ENCODE measurements at places on chromosomes 16 and 17.

DNA sequence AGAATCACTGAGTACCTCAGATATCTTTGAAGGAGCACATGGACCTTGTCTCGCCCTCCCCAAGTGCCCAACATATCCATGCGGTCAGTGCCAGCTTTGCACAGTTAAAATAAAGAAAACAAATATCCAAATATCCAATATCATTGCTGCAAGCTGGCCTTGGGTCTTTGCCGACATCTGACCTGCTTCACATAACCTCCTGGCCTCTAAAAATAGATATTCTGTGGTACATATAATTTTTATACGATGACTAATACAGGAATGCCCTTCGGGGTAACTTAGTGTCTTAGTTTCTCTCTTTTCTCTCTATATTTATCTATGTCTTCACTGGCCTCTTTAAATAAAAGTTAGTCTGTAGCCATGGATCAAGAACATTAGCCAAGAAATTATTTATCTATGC lies 67.8 kb downstream of the MAF start:
- DNase-seq = no peak

DNA sequence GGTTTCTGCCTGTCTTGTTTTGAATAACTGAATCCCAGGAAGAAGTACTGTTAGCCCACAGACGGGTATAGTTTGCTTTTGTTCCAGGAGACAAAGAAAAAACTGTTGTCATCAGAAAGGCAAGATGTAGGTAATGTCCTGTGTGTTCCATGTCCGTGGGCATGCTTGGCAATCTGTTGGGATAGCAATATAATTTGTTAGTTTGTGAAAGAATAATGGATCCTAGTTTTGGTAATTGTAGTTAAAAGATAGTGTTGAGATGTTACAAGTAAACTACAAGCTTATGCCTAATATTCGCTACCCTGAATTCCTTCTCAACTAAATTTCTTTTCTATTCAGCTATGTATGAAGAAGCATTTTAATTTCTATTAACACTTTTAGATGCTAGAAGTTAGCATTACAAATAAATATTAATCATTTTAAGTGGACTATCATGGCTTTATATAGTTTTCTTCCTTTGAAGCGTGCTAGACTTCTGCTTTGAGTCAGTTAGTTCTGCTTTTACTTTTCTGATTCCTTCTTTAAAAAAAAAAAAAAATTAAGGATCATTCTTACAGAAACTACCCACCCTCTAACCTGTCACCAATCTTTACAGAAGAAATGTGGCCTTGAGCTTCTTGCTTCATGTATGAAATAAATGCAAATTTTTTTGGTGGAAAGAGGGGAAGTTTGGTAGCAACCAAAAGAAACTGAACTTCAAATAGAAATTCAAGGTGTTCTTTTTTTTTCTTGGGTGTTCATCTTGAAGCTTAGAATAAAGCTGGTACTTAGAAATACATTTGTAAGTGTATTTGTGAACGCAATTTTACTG lies 2.4 kb downstream of the EVI2A start:
- DNase-seq = no peak

DNA sequence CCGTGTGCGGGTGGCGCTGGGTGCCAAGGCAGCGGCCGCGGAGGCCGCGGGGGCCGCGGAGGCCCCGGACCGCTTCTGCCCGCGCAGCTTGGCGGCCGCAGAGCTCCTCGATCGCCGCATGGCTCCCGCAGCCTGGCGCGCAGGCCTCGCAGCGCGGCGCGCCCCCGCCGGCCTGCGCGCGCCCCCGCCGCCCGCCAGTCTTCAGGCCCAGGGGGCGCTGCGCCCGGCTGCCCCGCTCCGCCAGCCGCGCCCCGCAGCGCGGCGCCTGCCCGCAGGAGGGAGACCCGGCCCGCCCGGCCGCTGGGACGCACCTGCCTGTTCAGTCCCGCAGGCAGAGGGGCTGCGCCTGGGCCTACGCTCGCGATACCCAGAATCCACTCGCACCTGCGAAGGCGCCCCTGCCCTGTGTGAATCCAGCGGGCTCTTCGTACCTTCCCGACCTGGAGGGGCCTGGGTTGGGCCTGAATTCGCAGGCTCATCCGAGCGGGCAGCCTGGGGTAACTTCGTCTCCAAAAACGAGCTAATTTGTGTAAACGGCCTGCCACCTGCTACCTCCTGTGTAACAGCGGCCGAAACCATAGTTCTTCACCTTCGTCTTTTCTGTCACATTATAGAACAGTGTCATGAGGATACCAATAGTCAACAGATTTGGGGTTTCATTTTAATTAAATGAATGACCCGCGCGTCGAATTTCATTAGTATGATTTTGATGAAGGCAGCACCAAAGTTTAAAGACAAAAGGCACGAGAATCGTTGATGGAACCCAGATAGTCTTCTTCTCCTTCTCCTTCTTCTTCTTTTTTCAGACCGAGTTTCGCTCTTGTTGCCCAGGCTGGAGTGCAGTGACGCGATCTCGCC lies at the start of gene CENPV:
CENPV (minus strand) TSS at position 153 of the 858 bp plus-strand sequence; CDS start at position 120, 33 bp downstream.
- DNase-seq = peak; percentile 21

DNA sequence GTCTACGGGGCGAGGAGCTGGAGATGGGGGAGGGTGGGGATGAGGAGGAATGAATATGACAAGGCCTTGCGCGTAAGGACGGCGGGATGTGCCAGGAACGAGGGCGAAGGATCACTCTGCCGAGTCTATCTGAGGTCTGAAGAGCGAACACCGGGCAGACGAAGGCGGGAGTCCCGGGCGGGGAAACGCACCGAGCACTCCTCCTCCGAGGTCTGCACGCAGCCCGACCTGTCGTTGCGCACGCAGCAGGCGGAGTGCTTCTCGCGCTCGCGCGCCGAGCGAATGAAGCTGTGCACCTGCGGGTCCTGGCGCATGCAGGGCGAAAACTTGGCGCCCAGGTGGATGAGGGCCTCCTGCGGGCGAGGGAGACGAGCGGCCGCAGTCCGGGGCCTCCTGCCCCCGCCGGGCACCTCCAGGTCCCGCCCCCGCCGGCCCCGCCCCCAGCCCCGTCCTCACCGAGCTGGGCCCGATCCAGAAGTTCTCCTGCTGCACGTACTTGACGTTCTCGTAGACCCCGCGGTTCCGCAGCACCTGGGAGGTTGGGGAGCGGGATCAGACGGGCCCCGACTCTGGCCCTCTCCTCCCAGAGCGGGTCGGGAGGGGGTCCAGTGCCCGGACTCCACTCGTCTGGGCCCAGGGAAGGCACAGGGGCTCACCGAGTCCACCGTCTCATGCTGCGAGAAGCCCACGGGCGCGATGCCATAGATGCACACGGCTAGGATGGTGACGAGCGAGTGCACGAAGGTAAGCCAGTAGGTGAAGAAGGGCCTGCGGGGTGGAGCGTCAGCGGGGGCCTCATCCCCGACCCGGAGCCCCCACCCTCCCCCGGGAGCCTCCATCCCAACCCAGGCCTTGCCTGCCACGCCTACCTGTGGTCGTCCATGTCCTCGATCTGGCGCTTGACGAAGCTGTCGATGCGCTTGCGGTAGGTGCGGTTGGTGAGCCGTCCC lies 7.6 kb downstream of the SNRNP25 start:
- DNase-seq = no peak

DNA sequence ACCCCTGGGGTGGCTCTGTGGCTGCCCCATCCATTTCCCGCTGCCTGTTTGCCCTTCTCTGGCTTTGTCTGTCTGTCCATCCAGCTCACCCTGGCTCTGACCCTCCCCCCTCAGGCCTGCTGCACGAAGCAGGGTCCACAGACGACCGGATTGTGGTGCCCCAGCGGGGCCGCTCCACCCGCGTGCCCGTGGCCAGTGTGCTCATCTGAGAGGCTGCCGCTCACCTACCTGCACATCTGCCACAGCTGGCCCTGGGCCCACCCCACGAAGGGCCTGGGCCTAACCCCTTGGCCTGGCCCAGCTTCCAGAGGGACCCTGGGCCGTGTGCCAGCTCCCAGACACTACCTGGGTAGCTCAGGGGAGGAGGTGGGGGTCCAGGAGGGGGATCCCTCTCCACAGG lies 761 bp upstream of the LAT start:
- DNase-seq = no peak

GRCh38 chr17:80063830-80064585 lies 27.6 kb downstream of the CCDC40 start:
- no peak for DNase-seq

Data from left renal pelvis (tissue), 4 donors.